Stimulated activated CD8-positive, alpha-beta memory T cell treated with anti-CD3 and anti-CD28 coated beads, Interleukin-2, amount 100 ng/mL, for 1 hour (primary cell): ENCODE measurements at places on chromosomes 7 and 10.

- no peak for DNase-seq
Measured at GRCh38 chr7:16203065-16203464, 218.3 kb downstream of the CRPPA start.

DNA sequence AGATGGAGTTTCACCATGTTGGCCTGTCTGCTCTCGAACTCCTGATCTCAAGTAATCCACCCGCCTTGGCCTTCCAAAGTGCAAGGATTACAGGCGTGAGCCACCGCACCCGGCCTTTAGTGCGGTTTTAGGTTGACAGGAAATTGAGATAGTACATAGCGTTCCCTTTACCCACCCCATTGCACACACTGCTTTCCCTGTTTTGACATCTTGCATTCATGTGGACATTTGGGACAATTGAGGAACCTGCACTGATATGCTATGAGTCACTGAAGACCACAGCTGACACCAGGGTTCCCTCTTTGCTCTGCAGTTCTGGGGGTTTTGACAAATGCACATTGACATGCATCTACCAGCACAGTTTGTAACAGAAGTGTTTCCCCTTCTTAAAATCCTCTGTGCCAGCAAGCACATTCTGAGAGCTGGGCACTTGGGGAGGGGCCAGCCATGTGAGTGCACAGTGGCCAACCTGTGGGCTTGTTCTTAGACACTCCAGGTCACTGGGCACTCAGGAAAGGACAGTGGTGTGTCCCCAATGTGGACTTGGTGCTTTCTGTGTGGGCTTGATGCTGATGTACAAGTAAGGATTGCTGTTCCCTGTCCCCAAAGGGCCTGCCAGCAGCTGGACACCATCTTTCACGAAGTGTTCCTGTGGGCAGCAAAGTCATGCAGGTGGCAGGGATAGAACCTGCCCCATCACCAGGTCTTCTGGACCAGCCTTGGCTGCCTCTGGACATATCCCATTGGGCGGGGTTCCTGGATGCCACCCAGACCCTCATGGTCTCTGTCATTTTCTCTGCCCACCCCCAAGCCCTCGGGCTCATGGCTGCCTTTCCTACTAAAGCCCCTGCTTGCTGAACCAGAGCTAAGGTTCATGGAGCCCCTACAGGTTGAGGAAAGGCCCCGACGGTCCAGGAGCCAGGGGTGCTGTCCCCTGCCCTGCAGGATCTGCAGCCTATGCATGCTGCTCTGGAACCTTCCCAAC, 579.8 kb downstream of the GLRX3 start:
- DNase-seq: no peak

DNA sequence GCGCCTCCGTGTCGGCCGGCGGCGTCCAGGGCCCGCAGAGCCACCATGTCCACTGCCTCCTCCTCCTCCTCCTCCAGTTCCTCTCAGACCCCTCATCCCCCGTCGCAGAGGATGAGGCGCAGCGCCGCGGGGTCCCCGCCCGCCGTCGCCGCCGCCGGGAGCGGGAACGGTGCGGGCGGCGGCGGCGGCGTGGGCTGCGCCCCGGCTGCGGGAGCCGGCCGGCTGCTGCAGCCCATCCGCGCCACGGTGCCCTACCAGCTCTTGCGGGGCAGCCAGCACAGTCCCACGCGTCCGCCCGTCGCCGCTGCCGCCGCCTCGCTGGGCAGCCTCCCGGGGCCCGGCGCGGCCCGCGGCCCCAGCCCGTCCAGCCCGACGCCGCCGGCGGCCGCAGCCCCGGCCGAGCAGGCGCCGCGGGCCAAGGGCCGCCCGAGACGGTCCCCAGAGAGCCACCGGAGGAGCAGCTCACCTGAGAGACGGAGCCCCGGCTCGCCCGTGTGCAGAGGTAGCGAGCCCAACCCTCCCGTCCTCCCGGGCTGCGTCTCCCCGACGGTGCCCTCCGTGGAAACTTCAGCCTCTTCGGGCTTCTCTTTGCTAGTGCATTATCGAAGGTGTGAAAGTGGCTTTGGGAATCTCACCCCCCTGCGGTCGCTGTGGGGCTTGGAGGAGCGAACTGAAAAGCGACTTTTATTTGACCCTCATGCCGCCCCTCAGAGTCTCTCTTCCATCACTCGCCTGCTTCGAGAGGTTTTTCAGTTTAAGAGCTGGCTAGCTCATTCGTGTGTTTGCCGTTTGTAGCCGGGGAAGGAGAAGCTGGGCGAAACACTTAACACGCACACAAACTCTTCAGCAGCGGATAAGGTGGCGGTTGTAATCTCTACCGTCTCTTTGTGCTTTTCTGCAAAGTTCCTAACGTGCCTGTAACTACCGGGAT, 975 bp downstream of the GLCCI1 start:
- no peak for DNase-seq

- DNase-seq: no peak
Measured at GRCh38 chr7:67598469-67598868, 601.8 kb downstream of the TYW1 start.
